Thoracic aorta (tissue), 2 donors: ENCODE measurements at places on chromosomes 5 and 9. TPM values are rescaled to one million over a fixed set of nuclear protein-coding genes. Genes with fewer than 3 reads are reported as not detected.

PRSS3 gene
- total RNA-seq = not detected

FAM169A gene
- 1.1 TPM for total RNA-seq

DNA sequence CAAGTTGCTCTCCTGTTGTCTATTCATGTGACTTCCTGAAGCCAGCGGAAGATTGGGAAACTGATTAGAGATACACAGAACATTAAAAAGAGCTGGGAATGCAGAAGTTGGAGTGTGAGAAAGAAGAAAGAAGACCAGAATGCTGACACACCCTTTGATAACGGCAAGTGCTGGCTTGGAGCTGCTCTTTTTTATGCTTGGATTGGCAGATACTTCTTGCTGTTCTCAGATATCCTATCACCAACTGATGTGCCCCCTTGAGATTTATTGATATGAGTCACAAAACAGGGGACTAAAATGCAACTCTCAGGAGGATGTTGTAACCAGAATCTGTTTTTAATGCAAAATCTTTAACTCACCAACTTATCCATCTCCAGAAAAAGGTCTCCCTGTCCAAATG is 56.0 kb upstream of the ASTN2 start:
- H3K4me3 ChIP-seq = no peak overlapping the region
- H3K27me3 ChIP-seq = no peaks in the 10 kb centered on the region
- H3K27ac ChIP-seq = no peak overlapping the region
- no peaks in the 10 kb centered on the region for H3K36me3 ChIP-seq
- no peaks in the 10 kb centered on the region for H3K4me1 ChIP-seq

- no peak for DNase-seq
- H3K4me1 ChIP-seq = no peaks in the 10 kb centered on the region
- H3K27me3 ChIP-seq = no peaks in the 10 kb centered on the region
These were observed 41.9 kb upstream of the RNF38 start for GRCh38 chr9:36441966-36442365.

GRCh38 chr9:35103660-35104191 is 795 bp upstream of the STOML2 start:
- H3K36me3 ChIP-seq = peaks cover 50% of the 10 kb centered on the region
- H3K27me3 ChIP-seq = no peaks in the 10 kb centered on the region
- H3K4me1 ChIP-seq = peaks cover 22% of the 10 kb centered on the region
- DNase-seq = no peak

DNA sequence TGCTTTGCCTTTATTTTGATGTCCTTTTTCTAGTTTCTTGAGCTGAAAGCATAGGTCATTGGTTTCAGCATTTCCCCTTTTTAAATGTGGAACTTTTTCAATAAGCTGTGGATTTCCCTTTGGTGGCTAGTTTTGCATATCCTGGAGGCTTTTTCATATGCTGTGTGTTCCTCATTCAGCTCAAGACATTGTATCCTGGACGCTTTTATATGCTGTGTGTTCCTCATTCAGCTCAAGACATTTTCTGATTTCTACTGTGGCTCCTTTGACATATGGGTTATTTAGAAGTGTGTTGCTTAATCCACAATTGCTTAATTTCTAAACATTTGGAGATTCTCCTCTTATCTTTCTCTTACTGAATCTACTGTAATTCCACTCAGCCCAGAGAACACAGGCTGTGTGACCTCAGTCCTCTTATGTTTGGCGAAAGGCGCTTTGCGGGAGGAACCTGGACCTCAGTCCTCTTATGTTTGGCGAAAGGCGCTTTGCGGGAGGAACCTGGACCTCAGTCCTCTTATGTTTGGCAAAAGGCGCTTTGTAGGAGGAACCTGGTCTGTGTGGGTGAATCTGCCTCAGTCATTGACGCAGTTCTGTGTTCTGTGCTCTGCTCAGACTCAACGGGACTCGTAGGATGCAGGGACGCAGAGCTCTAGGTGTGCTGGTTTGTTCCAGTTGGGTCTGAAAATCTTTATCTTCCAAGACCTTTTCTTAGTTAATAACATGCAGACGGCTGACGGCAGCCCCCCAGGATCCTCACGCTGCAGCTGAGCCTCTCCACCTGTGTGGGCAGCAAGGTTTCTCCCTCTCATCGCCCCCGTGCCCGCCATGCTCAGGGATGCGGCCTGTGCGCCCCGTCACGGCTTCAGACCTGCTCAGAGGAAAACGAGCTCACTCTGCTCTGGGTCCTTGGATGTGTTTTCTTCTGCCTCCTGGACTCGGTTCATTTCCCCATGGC is 6.0 kb upstream of the SLC9A3 start:
- no peaks in the 10 kb centered on the region for H3K27me3 ChIP-seq
- no peak overlapping the region for H3K4me3 ChIP-seq
- H3K4me1 ChIP-seq = peaks cover 5% of the 10 kb centered on the region
- H3K36me3 ChIP-seq = no peaks in the 10 kb centered on the region
- no peak overlapping the region for H3K27ac ChIP-seq

GRCh38 chr9:94031946-94032345 is 52.3 kb upstream of the PTPDC1 start:
- peak overlapping the region; percentile 85 for H3K4me3 ChIP-seq
- no peaks in the 10 kb centered on the region for H3K27me3 ChIP-seq
- H3K4me1 ChIP-seq = peaks cover 15% of the 10 kb centered on the region
- DNase-seq = no peak
- H3K27ac ChIP-seq = no peak overlapping the region

DNA sequence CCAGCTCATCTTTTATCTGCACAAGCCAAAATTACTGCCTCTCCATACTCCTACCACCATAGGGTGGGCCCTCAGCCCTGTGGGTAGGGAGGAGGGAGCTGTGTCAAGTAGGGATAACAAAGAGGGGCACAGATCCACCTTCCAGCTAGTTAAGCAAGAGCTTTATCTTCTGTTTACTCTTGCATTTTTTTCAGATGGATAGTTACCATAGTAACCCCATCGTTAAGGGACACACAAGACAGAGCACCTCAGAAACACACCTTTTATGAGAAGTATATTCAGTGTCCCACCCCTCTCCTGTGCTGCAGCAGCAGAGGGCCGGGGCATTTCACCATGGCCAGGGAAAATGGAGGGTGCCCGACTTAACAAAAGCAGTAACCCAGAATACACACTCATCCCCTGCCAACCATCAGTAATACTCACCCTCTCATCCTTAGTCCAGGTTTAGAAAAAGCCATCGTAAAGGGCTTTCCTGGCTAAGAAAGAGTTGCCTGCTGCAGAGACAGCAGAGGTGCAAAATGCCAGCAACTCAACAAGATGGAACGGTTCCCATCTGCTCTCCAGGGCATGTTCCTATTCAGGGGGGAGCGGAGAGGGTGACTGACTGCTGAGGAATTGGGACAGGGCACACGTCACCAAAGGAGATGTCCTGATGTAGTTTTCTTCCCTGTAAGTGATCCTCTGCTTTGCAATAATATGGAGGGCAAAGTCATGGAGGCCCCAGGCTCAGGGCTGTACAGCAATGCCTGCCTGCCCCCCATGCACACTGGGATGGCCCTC is 25.1 kb downstream of the MACROH2A1 start:
- DNase-seq = no peak
- peaks cover 6% of the 10 kb centered on the region for H3K4me1 ChIP-seq
- no peak overlapping the region for H3K27ac ChIP-seq
- H3K4me3 ChIP-seq = no peak overlapping the region
